ENCODE measurements at places on chromosomes 4 and X. TPM values are rescaled to one million over a fixed set of nuclear protein-coding genes. Genes with fewer than 3 reads are reported as not detected.

The ZDHHC15 gene
- total RNA-seq: 5.4 TPM

DNA sequence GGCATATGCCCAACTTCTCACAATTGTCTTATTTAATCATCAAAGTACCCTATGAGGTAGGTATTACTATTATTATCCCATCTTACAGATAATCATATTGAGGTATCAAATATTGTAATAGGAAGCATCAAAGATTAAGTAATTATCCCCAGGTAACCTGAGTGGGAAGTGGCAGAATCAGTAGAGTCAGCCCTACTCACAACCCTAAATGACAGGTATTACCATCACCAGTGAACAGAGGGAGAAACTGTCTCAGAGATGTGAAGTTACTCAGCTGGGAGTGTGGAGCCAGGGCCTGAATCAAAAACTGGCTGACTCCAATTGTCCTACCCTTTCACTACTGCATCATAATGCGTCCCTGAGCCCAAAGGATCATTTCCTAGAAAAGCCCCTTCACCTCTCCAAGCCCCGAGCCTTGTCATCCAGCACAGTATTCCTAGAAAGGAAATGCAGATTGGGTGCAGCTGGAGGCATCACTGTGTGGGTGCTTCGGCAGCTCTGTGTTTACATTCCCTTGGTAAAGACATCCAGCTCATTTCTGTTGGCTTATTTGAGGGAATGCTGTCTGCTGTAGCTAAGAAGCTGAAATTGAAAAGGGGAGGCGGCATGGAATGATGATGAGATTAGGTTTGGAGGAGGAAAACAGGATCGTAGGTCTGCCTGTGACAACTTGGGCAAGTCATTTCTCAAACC is 72.8 kb downstream of the DHX15 start:
- no peak for DNase-seq

The MAGEB17 gene
- total RNA-seq: 1.7 TPM

The CSAG2 gene
- total RNA-seq: not detected

The GAGE1 gene
- not detected for total RNA-seq

The ZXDB gene
- 13.3 TPM for total RNA-seq

The CENPVL2 gene
- total RNA-seq: not detected

The FAM156A gene
- 14.5 TPM for total RNA-seq

- no peak for DNase-seq
Measured at GRCh38 chrX:2503591-2504500, 3.1 kb upstream of the DHRSX start.

- DNase-seq: no peak
Measured at GRCh38 chr4:142282870-142283431, 563.1 kb downstream of the INPP4B start.

DNA sequence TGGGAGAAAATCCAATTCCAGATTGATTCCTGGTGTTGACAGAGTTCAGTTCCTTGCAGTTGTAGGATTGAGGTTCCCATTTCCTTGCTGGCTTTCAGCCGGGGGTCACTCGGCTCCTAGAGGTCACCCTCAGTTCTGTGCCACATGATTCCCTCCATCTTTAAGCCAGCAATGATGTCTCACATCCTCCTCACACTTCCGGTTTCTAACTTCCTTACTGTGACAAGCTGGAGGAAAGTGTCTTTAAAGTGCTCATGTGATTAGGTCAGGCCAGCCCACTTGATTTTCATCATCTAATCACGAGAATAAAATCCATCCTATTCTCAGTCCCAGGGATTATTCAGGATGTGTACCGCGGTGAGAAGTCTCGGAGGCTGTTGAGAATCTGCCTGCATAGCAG is 19.4 kb upstream of the SMIM31 start:
- DNase-seq: no peak

The TCEAL2 gene
- 27.0 TPM for total RNA-seq

DNA sequence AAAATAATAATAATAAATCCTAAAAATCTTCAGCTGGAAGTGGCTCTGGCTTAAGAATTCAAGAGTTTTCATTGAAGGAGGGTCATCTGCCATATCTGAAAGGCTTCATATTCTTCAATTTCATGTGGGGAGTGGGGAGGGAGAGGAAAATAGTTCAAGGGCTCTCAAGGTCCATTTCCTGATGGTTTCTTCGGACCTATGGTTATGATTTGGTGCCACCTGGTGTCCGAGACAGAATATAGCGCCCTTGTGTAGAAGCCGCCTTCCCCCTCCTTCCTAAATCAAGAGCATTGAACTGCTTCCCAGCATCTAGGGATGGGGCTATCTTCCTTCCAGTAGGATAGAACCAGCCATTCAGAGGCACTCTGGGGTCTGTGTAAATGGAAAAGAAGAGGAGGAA is 34.3 kb downstream of the NLGN3 start:
- peak; percentile 91 for DNase-seq

DNA sequence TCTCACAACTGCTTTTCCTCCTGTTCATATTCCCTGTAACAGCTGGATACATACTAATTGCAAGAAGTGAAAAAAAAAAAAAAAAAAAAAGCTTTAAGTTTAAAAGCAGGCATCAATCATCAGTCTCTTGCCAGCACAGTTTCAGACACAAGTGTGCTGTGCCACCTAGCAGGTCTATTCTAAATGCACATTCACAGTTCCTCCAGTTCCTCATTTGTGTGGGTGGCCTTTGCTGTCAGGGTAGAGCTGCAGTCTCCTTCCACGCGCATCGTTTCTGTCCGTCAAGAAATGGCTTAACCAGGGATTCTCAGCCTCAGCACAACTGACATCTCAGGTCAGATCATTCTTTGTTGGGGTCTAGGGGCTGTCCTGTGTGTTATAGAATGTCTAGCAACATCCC is 61.6 kb downstream of the SCML1 start:
- DNase-seq: no peak

DNA sequence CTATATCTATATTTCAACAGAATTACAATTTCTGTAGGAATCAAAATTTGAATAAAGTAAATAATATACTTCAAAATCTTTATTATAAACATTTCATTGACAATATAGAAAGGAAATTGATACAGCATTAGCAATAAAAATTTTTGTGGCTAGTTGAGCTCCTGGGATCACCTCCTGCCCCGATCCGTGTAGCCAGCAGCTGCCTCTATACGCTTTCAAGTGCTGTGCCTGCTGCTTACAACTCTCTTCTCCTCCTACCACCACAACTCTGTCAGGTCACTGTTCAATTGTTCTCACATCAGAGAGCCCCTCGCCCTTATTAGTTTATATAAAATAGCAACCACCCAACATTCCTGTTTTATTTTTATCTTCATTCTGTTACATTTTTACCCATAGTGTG is 27.6 kb downstream of the INPP4B start:
- DNase-seq: no peak
